ENCODE measurements at places on chromosomes 7 and 10.

- peak; percentile 99 for DNase-seq
Observed at GRCh38 chr7:36303202-36304098, 86.2 kb upstream of the ANLN start.

GRCh38 chr7:36810489-36810888, 86.2 kb upstream of the AOAH start:
- DNase-seq = no peak

- no peak for DNase-seq
Observed at GRCh38 chr10:36802490-36803153, 322.8 kb upstream of the ANKRD30A start.

GRCh38 chr7:47328392-47329319, 253.3 kb downstream of the TNS3 start:
- no peak for DNase-seq

DNA sequence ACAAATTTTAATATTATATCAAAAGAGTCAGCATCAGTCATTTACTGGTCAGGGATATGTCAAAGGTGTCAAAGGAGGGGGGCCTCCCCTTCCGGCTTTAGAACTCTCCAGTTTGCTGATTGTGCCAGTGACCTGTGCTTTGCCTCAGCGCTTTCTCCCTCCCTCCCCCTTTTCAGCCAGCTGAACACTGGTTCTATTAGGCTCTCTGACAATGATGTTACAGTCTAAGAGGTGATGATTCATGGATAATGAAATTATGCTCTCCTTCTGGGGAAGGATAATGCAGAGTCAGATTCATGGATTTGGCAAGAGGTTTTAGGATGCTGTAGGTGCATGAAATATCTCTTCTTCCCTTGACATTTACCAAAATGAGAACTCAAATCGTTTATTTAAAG, 6.1 kb downstream of the LRRTM3 start:
- DNase-seq = no peak

DNA sequence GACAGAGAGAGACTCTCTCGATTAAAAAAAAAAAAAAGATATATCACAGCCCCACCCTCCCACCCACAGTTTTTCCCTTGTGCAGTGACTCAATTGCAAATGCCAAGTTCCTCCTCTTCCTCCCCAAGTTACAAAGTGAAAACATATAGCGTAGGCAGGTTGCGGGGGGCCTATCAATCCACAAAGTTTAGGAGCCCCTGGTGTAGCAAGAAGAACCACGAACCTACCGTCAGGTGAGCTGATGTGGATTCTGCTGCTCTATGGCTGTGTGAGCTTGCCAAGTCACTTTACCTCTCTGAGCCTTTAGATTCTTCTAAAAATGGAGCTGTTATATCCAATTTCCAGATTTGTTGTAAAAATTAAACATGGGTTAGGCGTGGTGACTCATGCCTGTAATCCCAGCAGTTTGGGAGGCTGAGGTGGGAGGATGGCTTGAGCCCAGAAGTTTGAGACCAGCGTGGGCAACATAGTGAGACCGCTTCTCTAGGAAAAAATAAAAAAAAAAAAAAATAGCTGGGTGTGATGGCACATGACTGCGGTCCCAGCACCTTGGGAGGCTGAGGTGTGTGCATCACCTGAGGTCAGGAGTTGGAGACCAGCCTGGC, 8.2 kb upstream of the RHBDD2 start:
- DNase-seq = no peak

Measured in RCC 7860 (cell line).